ENCODE measurements at places on chromosomes 5 and 9. TPM values are rescaled to one million over a fixed set of nuclear protein-coding genes. Genes with fewer than 3 reads are reported as not detected.

DNA sequence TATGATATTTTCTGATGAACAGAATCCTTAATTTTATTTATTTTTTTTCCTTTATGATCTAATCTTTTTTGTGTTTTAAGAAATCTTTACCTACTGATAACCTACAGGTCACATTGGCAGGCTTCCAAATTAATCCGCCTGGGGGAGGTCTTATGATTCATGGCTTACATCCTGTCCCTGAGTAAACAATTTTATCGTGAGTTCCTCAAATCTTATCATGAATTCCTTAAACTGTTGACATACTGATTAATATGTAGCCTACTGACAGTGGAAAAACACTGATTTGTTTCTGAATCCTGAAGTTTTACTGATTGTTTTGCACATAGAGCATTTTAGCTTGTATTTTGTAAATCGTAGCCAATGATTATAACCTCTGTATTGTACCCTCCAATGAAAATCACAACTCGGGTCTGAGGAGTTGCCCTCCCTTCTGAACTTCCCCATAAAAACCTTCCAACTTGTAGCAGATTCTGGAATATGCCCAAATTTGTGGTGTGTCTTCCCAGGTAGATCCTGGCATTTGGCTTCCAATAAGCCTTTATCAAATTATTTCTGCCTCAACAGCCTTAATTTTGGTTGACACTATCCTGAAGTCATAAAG is 105.6 kb downstream of the VCAN start:
- no peak for DNase-seq
- no peak overlapping the region for H3K27ac ChIP-seq
- peaks cover 7% of the 10 kb centered on the region for H3K27me3 ChIP-seq
- H3K4me3 ChIP-seq, result no peak overlapping the region
- H3K36me3 ChIP-seq, result no peaks in the 10 kb centered on the region
- H3K4me1 ChIP-seq, result no peaks in the 10 kb centered on the region

GRCh38 chr9:89597711-89598362 is 7.0 kb upstream of the GADD45G start:
- H3K27ac ChIP-seq, result no peak overlapping the region
- H3K27me3 ChIP-seq, result peaks cover 2% of the 10 kb centered on the region
- no peaks in the 10 kb centered on the region for H3K36me3 ChIP-seq
- H3K4me1 ChIP-seq, result no peaks in the 10 kb centered on the region

The IQGAP2 gene
- 37.7 TPM for total RNA-seq

- H3K36me3 ChIP-seq, result no peaks in the 10 kb centered on the region
- no peaks in the 10 kb centered on the region for H3K27me3 ChIP-seq
- peaks cover 3% of the 10 kb centered on the region for H3K4me1 ChIP-seq
- no peak for DNase-seq
- H3K4me3 ChIP-seq, result no peak overlapping the region
Measured at GRCh38 chr9:89770531-89771174, 165.8 kb downstream of the GADD45G start.

DNA sequence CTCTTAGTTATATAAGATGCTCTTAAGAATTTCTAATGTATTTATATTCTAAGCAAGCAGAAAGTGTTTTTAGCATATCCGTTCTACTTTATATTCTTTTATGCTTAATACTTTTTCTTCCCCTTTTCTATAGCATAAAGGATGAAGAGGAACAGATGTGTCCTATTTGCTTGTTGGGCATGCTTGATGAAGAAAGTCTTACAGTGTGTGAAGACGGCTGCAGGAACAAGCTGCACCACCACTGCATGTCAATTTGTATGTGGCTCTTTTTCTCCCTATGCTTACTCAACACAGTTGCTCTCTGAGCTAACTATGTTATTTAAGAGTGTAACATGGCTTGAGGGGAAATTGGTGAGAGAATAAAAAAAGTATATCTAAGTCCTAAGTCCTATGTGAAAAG is 37.6 kb upstream of the SETD9 start:
- H3K27ac ChIP-seq, result no peak overlapping the region
- H3K27me3 ChIP-seq, result no peaks in the 10 kb centered on the region
- peaks cover 5% of the 10 kb centered on the region for H3K4me1 ChIP-seq
- H3K4me3 ChIP-seq, result no peak overlapping the region
- peaks cover 29% of the 10 kb centered on the region for H3K36me3 ChIP-seq
- DNase-seq, result no peak

Measured in activated CD8-positive, alpha-beta T cell treated with anti-CD3 and anti-CD28 coated beads for 36 hours (primary cell).